Effector memory CD4-positive, alpha-beta T cell (primary cell): ENCODE measurements at places on chromosomes 6 and 20.

DNA sequence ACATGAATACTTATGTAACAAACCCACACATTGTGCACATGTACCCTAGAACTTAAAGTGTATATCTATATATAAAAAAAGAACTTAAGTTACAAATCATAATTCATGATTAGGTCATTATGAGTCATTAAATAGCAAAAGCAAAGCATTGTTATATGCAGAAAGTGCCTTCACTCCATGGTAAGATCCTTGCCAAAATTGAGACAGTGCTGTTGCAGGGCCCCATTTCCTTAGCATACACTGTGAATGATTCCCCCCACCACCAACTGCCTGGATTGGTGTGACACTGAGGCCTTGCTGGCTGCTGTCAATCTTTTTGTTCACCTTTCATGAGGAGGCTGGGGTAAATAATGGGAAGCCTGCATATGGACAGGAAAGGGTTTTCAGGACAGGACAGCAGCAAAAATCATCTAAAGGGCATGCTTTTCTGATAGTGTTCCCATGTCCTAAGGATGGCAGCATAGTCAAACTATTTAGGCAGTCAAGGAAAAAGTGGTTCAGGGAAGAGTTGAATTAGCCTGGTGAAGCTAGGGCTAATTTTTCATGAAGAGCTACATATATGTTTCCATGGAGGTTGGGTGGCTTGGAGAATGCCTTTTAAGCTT is 188.2 kb upstream of the ASCC3 start:
- no peaks in the 10 kb centered on the region for H3K36me3 ChIP-seq
- H3K27me3 ChIP-seq, result no peaks in the 10 kb centered on the region
- no peak overlapping the region for H3K27ac ChIP-seq
- DNase-seq, result no peak
- H3K4me3 ChIP-seq, result no peak overlapping the region

DNA sequence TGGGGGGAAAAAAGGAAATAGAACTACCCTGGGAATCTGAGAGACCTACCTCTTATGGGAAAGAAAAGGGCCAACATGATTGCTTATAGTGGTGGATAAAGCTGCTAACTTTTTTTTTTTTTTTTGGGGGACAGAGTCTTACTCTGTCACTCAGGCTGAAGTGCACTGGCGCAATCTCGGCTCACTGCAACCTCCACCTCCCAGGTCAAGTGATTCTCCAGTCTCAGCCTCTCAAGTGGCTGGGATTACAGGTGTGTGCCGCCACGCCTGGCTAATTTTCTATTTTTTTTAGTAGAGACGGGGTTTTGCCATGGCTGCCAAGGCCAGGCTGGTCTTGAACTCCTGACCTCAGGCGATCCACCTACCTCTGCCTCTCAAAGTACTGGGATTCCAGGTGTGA is 39.5 kb upstream of the TBC1D22B start:
- H3K4me1 ChIP-seq, result peaks cover 5% of the 10 kb centered on the region
- H3K27ac ChIP-seq, result no peak overlapping the region
- no peak overlapping the region for H3K4me3 ChIP-seq

DNA sequence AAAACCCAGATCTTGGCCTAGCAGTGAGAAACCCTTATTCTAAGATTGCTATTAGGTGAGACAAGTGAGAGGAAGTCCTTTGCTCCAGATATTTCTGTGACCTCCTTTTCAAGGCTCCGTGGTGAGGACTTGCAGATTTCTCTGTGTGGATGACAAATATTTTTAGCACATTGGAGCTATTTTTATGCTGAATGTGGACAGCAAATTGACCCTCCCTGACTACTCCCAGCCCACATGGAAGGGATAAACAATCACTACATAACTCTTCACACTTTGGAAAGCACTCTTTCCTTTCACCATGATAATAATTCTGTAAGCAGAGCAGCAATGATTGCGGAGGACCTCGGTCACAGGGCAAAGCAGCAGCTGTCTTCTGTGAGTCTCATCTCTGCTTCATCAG is 88.0 kb upstream of the ADGRF1 start:
- H3K27ac ChIP-seq, result no peak overlapping the region
- H3K36me3 ChIP-seq, result no peaks in the 10 kb centered on the region
- no peaks in the 10 kb centered on the region for H3K4me1 ChIP-seq
- no peaks in the 10 kb centered on the region for H3K27me3 ChIP-seq
- H3K4me3 ChIP-seq, result no peak overlapping the region
- DNase-seq, result no peak

DNA sequence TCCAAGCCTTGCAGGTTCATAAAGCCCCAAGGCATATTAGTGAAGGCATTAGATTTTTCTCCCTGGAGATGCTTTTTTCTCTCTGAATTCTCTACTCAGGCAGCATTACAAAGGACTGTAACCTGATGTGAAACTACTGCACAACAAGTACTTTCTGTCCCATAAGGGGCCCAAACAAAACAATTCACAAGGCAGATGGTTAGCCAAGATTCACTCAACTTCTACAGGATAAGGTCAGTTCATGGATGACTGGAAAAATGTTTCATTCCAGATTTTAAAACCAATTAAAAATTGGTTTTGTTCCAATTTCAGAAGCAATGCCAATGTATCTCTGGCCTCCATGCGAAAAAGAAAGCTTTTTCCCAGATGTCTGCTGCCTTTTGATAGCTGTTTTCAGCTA is 181.8 kb downstream of the KHDC1L start:
- H3K27ac ChIP-seq, result no peak overlapping the region
- no peaks in the 10 kb centered on the region for H3K36me3 ChIP-seq
- no peaks in the 10 kb centered on the region for H3K27me3 ChIP-seq
- no peak overlapping the region for H3K4me3 ChIP-seq
- DNase-seq, result no peak

DNA sequence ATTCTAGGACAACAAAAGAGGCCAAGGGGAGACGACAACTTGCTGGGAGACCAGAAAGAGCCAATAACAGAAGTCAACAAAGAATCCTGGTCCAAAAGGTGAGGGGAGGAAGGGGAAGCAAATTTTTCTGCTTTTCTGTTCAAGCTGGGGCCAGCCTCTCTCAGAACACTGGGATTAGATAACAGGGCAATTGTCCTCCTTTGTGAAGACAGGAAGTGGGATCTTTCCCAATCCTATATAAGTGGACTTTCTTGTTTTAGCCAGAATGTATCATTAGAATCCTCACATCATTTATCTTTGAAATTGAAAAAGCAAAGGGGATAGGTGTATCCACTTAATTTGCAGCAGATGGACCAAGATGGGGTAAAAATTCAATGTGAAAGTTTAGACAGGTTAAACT is 101.2 kb upstream of the COL21A1 start:
- H3K4me3 ChIP-seq, result no peak overlapping the region
- H3K36me3 ChIP-seq, result no peaks in the 10 kb centered on the region
- DNase-seq, result no peak
- H3K27me3 ChIP-seq, result no peaks in the 10 kb centered on the region

- peaks cover 7% of the 10 kb centered on the region for H3K4me1 ChIP-seq
- H3K27ac ChIP-seq, result no peak overlapping the region
- H3K4me3 ChIP-seq, result no peak overlapping the region
- H3K36me3 ChIP-seq, result no peaks in the 10 kb centered on the region
- no peaks in the 10 kb centered on the region for H3K27me3 ChIP-seq
- DNase-seq, result no peak
Observed at GRCh38 chr20:50726955-50727791, 4.2 kb upstream of the PARD6B start.

- no peaks in the 10 kb centered on the region for H3K27me3 ChIP-seq
- H3K27ac ChIP-seq, result no peak overlapping the region
- no peaks in the 10 kb centered on the region for H3K4me1 ChIP-seq
- no peaks in the 10 kb centered on the region for H3K36me3 ChIP-seq
- no peak overlapping the region for H3K4me3 ChIP-seq
- no peak for DNase-seq
Observed at GRCh38 chr6:6980999-6981597, 126.7 kb upstream of the RREB1 start.

GRCh38 chr6:11685481-11686093 is 93.0 kb downstream of the ADTRP start:
- no peaks in the 10 kb centered on the region for H3K4me1 ChIP-seq
- H3K27me3 ChIP-seq, result no peaks in the 10 kb centered on the region
- no peak for DNase-seq
- no peak overlapping the region for H3K27ac ChIP-seq
- H3K4me3 ChIP-seq, result no peak overlapping the region

DNA sequence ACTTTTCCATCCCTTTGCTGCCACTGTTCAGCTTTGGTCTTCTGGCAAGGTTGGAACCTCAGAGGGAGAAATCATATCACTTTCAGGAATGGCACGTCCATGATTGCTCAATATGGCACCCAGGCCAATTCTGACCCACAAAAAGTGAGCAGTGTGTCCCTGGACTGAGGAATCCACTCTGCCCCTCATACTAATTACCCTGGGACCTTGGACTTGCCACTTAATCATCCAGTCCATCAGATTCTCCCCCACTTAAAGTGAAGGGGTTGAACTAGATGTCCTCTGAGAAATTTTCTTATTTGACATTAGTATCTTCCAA is 449.3 kb upstream of the CITED2 start:
- H3K27ac ChIP-seq, result no peak overlapping the region
- DNase-seq, result no peak
- no peaks in the 10 kb centered on the region for H3K27me3 ChIP-seq
- H3K36me3 ChIP-seq, result no peaks in the 10 kb centered on the region

DNA sequence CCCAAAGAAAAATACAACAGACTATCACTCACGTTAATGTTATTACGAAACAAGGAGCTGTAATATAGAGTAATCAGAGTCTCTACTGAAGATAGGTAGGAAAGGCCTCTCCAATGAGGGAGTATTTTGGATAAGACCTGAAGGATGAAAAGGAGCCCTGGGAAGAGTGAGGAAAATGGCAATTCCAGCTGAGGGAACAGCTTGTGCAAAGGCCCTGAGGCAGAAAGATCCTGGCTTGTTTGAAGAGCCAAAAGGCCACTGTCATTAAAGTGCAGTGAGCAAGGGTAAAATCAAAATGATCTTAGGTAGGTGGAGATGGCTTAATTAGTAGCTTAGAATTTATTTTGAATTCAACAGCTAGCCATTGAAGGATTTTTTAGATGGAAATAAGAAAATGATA is 138.6 kb downstream of the KHDC1L start:
- H3K36me3 ChIP-seq, result no peaks in the 10 kb centered on the region
- no peak overlapping the region for H3K4me3 ChIP-seq
- no peaks in the 10 kb centered on the region for H3K4me1 ChIP-seq
- no peak for DNase-seq

DNA sequence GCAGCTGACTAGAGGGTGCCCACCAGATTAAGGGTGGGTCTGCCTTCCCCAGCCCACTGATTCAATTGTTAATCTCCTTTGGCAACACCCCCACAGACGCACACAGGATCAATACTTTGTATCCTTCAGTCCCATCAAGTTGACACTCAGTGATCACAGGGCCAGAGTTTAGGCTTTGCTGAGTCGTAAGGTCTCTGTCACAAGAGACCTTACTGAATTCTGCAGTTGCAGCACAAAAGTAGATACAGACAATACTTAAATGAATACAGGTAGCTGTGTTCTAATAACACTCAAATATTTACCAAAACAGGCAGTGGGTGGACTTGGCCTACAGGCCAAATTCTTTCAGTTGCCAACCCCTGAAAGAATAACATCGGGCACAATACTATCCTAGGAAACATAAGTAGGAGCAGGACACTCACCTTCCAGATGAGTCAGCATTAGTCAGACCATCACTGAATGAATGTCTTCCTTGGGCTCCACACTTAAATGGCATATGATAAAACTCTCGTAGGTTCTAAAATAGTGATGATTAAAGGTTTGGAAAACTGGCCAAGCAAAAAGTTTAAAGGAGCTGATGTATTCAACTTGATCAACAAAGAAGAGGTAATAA is 190.0 kb downstream of the UBE3D start:
- no peaks in the 10 kb centered on the region for H3K27me3 ChIP-seq
- no peaks in the 10 kb centered on the region for H3K4me1 ChIP-seq
- no peak for DNase-seq
- no peak overlapping the region for H3K27ac ChIP-seq
- H3K4me3 ChIP-seq, result no peak overlapping the region
- H3K36me3 ChIP-seq, result no peaks in the 10 kb centered on the region

DNA sequence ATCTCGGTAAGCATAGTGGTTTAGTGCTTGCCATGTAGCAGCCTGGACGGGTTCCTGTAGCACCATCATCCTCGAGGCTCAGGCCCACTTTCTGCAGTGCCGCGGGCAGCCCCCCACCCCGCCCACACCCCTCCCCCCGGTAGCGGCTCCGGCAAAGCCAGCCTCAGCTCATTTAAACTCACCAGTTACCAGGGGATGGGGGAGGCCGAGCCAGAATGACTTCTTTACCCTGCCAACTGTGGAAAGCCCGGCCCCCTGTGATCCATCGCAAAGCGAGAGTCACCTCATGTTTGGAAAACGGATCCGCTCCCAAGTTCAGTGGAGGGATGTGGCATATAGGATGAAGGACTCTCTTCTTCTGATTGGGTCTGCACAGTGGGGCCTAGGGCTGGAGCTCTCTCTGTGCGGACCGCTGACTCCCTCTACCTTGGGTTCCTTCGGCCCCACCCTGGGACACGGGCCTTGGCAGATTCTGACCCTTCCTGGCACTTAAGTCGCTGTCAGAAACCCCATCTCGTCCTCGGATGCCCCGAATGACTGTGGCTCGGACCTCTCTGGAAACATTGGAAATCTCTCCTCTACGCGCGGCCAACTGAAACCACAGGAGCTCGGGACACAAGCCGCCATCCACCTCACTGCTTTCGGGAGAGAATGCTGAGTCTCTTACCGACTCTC is 337.8 kb upstream of the DEFB115 start:
- DNase-seq, result no peak
- H3K36me3 ChIP-seq, result no peaks in the 10 kb centered on the region
- H3K27ac ChIP-seq, result no peak overlapping the region
- no peaks in the 10 kb centered on the region for H3K4me1 ChIP-seq

- no peak overlapping the region for H3K4me3 ChIP-seq
- no peaks in the 10 kb centered on the region for H3K27me3 ChIP-seq
- no peak for DNase-seq
- H3K27ac ChIP-seq, result no peak overlapping the region
- no peaks in the 10 kb centered on the region for H3K4me1 ChIP-seq
Observed at GRCh38 chr6:27359231-27359630, 29.3 kb upstream of the ZNF391 start.

DNA sequence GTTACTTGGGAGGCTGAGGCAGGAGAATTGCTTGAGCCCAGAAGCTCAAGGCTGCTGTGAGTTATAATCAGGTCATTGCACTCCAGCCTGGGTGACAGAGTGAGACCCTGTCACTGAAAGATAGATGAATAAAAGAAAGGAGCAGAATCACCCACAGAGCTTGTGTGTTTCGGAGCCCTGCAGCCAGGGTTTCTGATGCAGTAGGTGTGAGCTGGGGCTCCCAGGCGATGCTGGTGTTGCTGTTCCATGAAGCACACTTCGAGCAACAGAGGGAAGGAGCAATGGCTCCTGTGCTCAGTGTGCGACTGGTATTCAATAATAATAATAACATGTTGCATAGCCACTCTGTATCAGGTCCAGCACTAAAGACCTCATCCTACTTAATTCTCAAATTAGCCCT is 197.5 kb upstream of the CST7 start:
- no peaks in the 10 kb centered on the region for H3K27me3 ChIP-seq
- no peaks in the 10 kb centered on the region for H3K36me3 ChIP-seq
- no peaks in the 10 kb centered on the region for H3K4me1 ChIP-seq
- no peak for DNase-seq

GRCh38 chr20:10077081-10077471 is 42.3 kb downstream of the ANKEF1 start:
- no peak overlapping the region for H3K27ac ChIP-seq
- H3K36me3 ChIP-seq, result no peaks in the 10 kb centered on the region
- no peak overlapping the region for H3K4me3 ChIP-seq
- DNase-seq, result no peak

- no peak overlapping the region for H3K27ac ChIP-seq
- H3K4me3 ChIP-seq, result peak overlapping the region; percentile 64
Observed at GRCh38 chr6:42104095-42104803, 38.2 kb downstream of the C6orf132 start.

GRCh38 chr6:146950351-146950835 is 253.8 kb upstream of the STXBP5 start:
- no peak overlapping the region for H3K4me3 ChIP-seq
- no peaks in the 10 kb centered on the region for H3K36me3 ChIP-seq
- H3K27me3 ChIP-seq, result no peaks in the 10 kb centered on the region
- no peak overlapping the region for H3K27ac ChIP-seq
- no peak for DNase-seq
